Stimulated activated CD8-positive, alpha-beta memory T cell treated with anti-CD3 and anti-CD28 coated beads, Interleukin-7, amount 100 ng/mL, for 4 hours (primary cell): ENCODE measurements at places on chromosomes 4 and X.

DNA sequence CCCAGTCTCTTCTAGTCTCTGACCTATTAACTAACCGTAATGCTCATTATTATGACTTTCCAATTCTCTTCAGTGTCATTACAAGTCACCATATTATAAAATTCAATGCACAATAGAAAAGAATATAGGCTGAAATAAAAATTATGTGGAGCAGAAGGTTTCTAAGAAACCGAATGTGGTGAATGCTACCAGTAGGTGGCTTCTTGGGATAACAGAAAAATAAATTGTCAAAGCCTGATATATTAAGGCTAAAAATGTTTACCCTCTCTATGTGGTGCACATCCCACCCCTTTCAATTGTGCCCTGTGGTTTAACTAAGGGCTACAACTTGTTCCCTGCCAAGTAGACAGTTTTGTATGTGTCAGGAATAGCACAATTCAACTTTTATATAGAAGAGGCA lies 624.6 kb upstream of the TECRL start:
- DNase-seq: no peak

DNA sequence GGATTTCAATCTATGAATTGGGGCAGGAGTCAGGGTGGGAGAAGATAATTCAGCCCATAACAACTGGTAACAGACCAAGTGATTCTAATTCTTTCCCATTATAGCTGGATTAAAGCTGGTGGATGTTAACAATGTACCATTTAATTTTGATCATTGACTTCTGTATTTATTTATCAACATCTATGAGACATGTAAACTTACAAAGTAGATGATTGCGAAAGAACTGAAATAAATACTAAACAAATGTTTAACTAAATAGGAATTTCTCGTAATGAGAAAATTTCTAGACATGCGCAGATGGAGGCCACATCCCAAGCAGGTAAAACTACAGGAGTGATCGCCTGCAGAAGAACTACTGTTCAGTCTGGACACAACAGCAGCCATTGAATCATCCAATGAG lies 107.1 kb downstream of the NR3C2 start:
- DNase-seq: no peak

DNA sequence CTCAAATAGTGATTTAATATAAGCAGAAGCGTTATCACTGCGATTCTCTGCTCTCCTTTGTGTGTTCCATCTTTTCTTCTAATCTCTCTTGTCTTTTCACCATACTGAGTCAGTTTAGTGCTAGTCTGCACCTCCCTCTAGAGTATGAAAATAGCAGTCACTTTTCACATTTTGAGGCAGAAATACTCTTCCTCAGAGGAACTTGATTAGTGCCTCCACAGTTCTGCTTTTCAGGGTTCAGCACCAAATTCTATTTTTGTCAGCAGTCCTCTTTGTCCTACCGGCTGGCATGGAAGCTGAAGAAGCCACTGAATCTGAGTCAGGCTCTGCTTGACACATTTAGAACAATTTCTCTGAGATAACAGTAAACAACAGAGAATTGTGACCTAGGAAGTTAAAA lies 49.7 kb upstream of the ANKRD17 start:
- no peak for DNase-seq

DNA sequence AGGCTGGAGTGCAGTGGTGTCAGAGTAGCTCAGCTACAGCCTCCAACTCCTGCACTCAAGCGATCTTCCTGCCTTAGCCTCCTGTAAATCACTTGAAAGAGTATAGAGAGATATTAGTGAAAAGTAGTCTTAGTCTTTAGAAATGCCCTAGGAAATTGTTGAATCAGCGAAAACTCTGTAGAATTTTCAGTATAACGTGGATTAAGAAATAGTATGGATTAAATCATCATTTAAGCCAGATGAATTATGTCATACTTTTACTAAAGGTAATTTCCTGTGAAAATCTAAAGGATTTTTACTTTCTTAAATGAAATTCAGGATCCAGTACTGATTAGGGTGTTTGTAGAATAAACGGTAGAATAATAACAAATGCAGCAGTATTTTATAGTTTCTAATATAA lies 163.2 kb downstream of the KDM6A start:
- no peak for DNase-seq

DNA sequence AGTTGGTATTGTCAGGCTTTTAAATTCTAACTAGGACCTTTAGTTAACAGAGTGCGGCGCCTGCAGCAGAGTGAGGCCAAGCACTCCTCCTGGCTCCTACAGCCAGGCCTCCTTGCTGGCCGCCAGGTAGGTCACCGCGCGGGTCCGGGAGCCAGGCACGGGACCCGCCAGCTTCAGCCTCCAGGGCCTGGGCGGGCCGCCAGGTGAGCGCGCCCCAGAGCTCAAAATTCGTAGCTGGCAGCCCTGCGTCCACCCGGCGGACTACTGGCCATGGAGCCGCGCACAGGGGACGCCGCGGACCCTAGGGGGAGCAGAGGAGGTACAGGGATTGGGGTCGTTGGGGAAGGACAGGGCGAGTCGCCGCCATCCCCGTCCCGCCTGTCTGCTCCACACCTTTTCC lies at the start of gene MAGIX:
MAGIX (plus strand) TSS at position 139 of the 400 bp plus-strand sequence; CDS start at position 271, 132 bp downstream.
- DNase-seq: no peak

DNA sequence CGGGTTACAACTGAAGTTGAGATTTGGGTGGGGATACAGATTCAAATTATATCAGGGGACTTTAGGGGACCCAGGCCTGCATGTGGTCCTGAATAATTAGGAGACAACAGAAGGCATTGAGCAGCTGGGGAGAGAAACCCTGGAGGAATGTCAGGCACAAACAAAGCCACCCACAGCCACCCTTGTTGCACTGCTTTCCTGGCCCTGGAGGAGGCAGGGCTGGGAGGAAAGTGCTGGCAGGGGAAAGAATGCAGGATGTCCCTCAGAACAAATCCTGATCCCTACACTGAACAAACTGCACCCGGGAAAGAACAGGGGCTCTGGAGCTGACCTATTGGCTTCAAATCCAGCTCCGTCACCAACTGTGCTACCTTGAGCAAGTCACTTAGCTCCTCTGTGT lies 214.1 kb upstream of the ATP6AP2 start:
- DNase-seq: no peak

DNA sequence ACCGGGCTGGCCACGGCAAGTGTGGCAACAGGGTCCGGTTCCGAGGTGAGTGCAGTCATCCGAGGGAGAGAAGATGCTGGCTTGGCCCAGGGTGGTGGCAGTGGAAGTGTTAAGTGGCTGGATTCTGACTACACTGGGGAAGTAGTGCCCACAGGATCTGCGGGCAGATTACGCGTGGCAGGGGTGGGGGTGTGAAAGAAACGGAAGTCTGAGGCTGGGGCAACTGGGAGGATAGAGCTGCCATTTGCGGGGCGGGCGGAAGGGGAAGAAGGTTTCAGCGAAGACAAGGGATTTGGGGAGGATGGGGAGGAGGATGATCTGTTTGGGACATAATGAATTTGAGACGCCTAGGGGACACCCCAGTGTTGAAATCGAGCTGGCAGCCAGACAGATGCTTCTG lies 5.3 kb downstream of the RS1 start:
- DNase-seq: no peak

GRCh38 chrX:37905436-37906147 lies 58.2 kb upstream of the DYNLT3 start:
- DNase-seq: no peak

- DNase-seq: no peak
These were observed 212.5 kb downstream of the NDST4 start for GRCh38 chr4:114900934-114901333.

- DNase-seq: no peak
These were observed 7.8 kb downstream of the YTHDC1 start for GRCh38 chr4:68342134-68342533.

GRCh38 chr4:40453912-40454311 lies 118.8 kb downstream of the CHRNA9 start:
- no peak for DNase-seq

DNA sequence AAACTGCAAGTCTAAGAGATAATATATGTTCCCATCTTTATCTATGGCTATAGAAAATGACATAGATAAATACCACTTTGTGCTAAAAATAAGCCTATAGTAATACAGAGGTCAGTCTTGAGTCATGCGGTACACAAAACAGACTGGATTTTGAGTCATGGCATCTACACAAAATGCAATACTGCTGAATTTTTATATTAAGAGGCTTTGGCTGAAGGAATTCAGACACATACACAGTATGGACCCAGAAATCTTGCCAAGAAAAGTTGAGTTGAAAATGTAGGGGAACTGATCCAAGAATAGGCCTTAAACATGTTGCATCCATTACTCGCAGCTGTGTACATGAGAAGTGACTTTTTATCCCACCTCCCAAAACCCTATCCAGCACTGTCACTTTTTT lies 184.4 kb downstream of the TENM3 start:
- DNase-seq: no peak

- DNase-seq: no peak
These were observed 60.9 kb downstream of the GLRA2 start for GRCh38 chrX:14590216-14590615.

DNA sequence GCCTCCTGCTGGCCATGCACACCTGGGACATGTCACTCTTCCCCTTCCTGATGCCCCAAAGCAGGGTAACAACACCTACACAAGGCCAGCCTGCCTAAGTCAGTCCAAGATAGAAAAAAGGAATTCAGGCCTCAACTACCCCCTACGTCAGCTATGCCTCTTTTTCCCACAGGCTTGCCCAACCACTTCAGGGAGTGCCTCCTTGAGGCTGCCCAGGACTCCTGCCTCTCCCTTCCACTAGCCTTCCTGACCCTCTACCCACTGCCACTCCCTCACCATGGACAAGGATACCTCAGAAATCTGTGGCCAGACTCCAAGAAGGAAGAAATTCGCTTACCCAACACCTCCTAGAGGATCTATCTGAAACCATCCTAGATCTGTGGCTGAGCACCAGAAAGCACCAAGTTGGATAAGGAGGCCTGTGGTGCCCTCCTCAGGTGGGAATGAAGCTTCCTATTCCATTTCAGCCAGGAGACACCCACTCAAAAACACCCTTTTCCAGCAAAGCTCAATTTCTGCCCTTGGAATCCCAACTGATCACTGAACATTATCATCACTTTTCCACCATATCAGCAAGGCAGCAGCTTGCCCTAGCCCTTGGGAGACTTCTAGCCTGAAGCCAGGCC lies 1.8 kb downstream of the KDM5C start:
- DNase-seq: no peak

- DNase-seq: no peak
These were observed 11.2 kb upstream of the AMOT start for GRCh38 chrX:112851806-112852205.

DNA sequence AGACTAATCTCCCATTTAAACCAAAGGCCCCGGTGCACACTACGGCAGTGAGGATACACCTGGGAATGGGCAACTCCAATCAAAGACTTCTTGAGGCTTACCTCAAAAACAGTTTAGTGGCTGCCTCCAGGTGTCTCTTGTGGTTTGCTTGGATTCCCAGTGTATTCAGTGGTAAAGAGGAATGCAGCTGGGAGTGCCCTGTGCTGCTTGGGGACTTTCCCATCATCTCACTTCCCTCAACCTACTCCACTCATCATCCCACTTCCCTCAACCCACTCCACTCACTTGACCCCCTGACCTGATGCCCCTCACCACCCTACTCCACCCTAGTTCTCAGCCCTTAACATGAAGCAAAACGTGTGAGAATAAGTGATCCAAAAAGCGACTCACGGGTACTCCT lies 177.3 kb upstream of the ETNPPL start:
- DNase-seq: no peak

DNA sequence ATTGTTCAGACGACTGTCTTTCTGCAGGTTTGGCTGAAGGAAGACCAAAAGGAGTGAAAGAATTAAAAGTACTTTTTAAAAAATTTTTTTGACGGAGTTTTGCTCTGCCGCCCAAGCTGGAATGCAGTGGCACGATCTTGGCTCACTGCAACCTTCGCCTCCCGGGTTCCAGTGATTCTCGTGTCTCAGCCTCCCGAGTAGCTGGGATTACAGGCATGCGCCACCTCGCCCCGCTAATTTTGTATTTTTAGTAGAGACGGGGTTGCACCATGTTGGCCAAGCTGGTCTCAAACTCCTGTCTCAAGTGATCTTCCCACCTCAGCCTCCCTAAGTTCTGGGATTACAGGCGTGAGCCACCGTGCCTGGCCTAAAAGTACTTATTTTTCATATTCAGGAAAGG lies 86.3 kb downstream of the ITIH6 start:
- DNase-seq: no peak

- no peak for DNase-seq
These were observed 849 bp downstream of the MID1 start for GRCh38 chrX:10619425-10620046.

- no peak for DNase-seq
These were observed 111.4 kb downstream of the TSPAN5 start for GRCh38 chr4:98546910-98547594.

DNA sequence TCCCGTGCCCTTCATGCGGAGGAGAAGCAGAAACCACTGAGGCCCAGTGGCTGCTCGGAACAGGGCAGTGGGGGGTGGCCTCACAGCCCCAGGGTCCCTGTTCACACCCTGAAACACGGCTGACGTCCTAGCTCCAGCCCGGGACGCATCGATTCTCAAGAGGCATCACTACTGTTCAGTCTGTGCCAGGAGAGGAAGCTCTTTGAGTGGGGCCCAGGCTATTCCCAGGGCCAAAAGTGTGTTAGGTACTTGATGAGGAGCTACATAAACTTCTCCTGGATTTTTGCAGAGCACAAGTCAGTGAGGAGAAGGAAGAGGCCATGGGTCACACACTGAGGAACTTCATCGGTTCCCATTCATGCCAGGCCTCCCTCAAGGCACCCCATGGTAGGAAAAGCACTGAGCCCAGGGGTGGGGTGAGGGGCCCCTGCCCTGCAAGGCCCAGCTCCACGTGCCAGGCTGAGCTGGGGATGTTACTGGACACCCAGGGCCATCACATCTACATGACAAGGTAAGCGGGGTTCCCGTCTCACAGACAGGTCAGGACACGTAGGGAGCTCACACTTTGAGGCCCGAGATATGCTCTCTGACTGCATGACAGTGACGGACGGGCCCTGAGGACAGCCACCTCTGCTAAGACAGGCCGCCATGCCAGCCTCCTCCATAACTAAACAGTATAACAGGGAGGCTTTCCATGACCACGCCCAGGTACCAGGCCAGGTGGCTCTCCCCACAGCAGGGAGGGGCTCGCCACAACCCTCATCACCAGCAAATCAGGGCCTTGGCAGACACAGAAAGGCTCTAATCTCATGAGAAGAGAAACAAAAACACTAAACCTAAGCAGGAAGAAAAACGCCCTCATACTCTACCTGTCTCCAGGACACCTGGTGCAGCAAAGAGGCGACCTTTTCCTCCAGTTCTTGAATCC lies 12.4 kb downstream of the TNIP2 start:
- no peak for DNase-seq

GRCh38 chrX:69024931-69025330 lies 140.3 kb downstream of the PJA1 start:
- DNase-seq: no peak

DNA sequence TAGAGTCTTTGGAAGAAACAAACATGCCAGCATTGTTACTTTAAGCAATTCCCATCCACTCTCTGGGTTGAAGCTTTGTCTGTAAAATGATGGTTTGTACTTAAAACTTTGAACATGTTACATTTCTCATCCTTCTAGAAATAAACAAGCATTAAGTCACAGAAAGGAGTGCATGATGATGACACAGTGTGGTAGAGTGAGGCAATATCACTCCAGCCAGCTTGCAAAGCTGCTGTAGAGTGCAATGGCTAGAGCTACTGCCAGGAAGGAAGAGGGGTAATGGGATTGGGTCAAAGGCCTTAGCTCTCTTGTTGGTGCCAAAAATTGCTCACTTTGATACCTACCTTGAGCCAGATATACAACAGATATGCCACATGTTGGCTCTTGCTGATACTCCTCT lies 12.3 kb upstream of the ENOX2 start:
- DNase-seq: no peak

- no peak for DNase-seq
These were observed 318.9 kb upstream of the F9 start for GRCh38 chrX:139211568-139212182.

- no peak for DNase-seq
These were observed 44.6 kb upstream of the FGFBP2 start for GRCh38 chr4:16007471-16008095.

GRCh38 chr4:108272046-108272445 lies 103.3 kb upstream of the LEF1 start:
- no peak for DNase-seq
